ENCODE measurements at places on chromosomes 1 and 21.

DNA sequence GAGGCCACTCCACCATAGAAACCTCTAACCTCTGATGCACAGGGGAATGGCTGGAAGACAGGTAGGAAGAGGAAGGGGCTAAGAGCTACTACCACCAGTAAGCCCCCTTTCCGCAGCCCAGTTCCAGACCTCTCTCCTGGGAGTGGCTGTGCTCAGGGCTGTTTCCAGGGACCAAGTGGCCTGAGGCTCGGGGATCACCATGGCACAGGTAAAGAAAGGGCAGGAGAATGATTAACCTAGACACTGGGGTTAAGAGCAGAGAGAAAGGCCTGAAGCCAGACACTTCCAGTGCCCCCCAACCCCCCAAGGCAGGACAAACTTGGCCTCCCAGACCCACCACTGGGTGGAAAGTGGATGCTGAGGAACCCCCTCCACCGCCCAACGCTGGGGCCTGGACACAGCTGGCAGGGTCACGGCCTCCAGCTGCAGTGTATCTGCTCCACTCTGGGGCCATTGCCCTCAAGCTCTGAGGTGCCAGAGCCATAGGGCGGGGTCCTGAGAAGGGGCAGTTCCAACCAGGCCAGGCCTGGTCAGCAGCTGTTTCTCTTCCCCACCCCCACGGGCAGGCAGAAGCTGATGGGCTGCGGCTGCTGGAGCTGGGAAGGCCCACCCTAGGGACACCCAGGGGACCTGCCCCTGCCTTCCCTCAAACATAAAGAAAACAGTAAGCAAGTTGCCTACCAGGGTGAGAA lies 2.6 kb downstream of the TAGLN2 start:
- no peak for DNase-seq

GRCh38 chr21:41068496-41068895 lies 99.5 kb upstream of the BACE2 start:
- no peak for DNase-seq

DNA sequence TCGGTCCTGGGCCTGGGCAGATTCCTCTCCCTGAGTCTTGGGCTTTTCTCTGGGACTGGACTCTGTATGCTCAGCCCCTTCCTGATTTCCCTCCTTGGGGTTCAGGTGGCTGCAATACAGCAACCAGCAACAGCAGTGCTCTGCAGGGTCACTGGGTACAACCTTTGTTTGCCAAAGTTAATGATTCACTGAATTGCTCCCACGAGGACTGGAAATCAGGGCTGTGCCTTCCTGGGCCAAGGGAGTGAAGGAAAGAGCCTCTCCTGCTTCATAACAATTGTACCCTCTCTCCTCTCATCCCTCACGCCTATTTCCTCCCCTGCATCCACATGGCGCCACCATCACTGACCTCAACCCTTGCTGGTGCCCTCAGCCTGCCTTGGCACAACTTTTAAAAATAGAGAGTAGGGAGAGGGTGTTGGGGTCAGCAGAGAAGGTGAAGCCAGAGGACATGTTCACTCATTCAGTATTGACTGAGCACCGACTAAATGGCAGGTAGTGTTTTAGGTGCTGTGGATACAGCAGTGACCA lies 52.8 kb upstream of the GOLT1A start:
- no peak for DNase-seq

GRCh38 chr1:205350691-205351141 lies 6.0 kb downstream of the KLHDC8A start:
- DNase-seq = no peak

- no peak for DNase-seq
These were observed 8.7 kb upstream of the TNFRSF14 start for GRCh38 chr1:2547210-2548067.

- no peak for DNase-seq
These were observed 4.0 kb downstream of the H3-3A start for GRCh38 chr1:226066415-226067078.

GRCh38 chr1:111541721-111542120 lies 38.3 kb upstream of the ADORA3 start:
- no peak for DNase-seq

DNA sequence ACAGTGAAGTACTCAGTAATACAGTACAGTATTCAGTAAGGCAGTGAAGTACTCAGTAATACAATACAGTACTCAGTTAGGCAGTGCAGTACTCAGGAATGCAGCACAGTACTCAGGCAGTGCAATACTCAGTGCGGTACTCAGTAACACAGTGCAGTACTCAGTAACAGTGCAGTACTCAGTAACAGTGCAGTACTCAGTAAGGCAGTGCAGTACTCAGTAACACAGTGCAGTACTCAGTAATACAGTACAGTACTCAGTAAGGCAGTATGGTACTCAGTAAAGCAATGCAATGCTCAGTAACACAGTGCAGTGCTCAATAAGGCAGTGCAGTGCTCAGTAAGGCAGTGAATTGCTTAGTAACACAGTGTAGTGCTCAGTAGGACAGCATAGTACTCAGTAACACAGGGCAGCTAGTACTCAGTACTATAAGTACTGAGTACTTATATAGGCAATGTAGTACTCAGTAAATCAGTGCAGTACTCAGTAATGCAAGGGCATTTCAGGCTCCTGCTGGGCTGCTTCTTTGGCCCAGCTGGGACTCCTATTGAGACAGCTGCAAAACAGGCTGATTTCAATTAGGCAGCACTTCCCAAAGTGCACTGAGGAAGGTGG lies 411.3 kb downstream of the DISC1 start:
- DNase-seq = no peak

- no peak for DNase-seq
These were observed 4.9 kb upstream of the NPL start for GRCh38 chr1:182784556-182785171.

GRCh38 chr1:150513351-150513791 lies 2.2 kb upstream of the FALEC start:
- DNase-seq = no peak

DNA sequence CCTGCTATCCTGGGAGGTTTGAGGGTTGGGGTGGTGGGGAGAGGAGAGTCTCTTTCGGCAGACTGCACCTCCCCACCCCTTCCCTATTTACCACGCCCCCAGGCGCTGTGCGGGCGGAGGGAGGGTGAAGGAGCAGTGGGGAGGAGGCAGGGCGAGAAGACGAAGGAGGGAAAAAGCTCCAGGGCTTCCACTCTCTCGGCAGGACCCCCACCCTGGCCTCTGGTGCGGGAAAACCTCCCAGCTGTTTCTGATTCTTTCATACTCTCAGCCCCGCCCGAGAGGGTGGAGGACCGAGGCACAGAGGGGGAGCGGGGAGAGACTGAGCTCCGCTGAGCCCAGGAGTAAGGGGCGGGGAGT lies 866 bp upstream of the WNT2B start:
- DNase-seq = no peak

GRCh38 chr1:164836614-164837018 lies 277.6 kb downstream of the PBX1 start:
- no peak for DNase-seq

DNA sequence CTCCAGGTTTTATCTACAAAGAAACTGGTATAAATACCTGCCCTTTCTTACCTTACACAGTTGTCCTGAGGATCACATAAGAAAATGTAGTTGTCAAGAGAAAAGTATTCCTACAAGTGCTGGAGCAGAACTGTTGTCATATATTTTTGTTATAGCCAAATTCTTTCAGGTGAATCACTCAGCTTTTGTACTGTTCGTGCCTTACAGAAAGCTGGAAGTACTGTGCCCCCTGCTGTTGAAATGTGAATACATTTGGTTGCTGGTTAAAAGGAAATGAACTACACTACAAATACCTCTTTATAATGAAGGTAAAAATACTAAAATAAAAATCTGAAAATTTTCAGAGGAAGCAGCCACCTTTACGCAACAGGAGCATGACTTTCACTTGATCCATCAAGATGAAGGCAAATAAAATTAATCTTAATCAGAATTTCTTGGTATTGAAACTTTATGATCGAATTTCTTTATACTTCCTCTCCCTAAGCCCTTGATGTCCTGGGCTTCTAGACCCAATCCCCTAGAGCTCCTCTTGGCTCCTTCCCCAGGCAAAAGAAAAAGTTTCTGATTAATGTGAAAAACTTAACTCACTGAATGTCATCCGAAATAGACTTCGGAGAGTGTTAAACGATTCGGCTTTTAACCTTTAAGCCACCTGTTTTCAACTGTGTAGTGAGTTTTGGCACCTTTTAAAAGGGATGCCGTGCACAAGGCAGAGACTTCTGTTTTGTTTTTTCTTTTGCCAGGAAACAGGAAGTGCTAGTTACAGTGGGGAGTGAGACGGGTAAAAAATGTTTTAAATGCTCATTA lies 12.5 kb downstream of the CHML start:
- DNase-seq = no peak

DNA sequence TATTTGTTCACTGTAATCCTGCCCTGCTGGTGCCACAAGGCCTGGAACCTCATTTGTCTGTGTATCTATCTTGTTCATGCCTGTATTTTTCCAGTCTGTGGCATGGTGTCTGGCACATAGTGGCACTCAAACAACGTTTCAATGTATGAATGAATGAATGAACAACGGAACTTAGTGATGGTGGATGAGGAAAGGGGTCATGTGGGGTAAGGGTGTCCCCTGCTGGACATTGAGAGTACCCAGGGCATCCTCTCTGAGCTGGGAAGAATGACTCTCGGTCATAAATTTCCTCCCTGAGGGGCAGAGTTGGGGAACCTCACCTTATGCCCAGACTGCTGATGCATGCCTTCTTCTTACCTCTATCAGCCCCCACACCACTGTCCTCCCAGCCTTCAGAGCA lies 18.9 kb upstream of the ZNF683 start:
- no peak for DNase-seq

DNA sequence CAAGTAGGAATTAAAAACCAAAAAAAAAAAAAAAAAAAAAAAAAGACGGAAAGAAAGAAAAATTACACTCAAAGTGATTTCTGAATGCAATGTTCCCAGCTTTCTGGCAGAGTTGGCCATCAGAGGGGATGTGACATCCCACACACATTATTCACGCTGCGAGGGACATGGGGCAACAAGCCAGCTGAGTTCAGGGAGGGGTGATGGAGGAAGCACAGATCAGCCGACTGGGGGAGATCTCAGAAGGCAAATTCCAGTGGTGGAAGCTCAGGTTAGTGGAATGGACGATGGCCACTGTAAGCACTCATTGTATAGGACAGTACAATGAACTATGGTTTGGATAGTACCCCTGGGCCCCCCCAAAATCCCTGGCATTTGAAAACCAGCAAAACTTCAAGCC lies 311.9 kb downstream of the PCP4 start:
- no peak for DNase-seq

DNA sequence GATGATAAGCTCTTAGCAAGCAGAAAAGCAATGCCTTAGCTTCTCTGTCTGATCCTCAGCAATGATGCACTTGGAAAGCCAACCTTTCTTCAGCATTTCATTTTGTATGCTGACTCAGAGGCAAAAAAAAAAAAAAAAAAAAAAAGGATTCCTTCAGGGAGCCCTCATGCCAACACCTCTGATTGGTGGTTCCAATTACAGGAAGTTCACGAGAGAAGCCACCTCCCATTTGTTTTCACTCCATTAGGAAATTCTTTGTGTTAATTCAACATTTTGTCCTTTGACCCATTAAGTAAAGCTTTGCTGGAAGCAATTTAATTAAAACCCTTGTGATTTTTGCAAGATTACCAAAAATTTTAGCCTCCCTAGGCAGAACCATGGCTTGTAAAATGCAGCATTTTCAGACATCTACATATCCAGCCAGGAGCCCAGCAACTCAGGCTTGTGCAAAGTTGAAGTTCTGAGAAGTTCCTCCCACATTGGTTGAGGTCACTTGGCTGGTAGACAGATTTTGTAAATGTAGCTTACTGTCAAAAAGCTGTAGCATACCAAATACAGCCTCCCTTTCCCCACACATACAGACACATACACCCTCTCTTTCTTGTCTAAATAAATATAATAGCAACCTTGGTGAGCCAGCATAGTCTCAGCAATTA lies 27.1 kb upstream of the VTCN1 start:
- DNase-seq = no peak

GRCh38 chr1:227741166-227741870 lies 6.1 kb downstream of the SNAP47 start:
- no peak for DNase-seq

DNA sequence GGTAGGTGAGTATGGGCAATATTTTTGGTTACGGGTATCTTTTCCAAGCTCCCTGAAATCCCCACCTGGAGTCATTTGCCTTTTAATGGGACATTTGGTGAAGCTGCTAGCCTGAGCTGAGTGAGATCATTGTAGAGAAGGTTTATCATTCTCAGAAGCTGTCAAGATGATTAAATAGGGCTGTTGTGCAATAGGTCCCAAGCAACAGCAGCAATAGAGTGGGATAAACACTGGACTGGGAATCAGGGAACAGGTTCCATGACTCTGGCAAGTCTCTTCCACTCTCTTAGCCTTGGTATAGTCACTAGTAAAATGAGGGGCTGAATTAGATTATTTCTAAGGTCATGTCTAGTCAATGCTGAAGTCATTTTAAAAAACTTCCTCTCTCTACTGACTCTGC lies 30.3 kb upstream of the FAM78B start:
- no peak for DNase-seq

DNA sequence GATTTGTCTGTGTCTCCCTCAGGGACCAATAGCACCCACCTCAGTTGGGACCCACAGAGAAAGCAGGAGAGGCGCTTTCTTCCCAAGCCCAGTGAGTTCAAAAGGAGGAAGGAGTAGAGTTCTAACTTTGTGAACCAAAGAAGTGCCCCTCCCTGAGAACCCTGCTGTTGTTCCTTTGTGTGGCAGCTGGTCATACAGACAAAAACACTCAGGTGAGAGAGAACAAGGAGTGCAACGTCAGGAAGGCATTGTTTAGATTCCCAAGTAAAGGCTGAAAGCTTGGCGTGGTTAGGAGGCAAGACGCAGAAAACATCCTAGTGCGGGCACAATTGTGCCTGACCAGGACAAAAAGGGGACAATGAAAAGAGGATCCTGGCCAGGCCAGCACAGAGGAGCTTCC lies 654.6 kb downstream of the KIF26B start:
- no peak for DNase-seq

- DNase-seq = peak; percentile 29
These were observed 648 bp downstream of the FAM76A start for GRCh38 chr1:27726173-27727044.

GRCh38 chr1:31198600-31198999 lies 41.1 kb downstream of the NKAIN1 start:
- no peak for DNase-seq

DNA sequence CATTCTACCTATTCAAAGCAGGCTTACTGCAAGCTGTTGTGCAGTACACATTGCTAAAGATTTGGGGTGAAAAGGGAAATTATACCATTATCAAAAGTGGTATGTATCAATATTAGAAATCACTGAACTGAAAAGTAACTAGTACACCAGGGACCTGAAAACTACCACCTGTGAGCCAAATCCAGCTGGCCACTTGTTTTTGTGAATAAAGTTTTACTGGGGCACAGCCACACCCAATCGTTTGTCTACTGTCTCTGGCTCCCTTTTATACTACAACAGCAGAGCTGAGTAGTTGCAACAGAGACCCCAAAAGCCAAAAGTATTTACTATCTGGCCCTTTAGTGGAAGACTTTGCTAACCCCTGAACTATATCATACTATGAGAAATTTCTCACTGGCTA lies 13.8 kb upstream of the CR1L start:
- no peak for DNase-seq

GRCh38 chr1:165468726-165469249 lies 23.9 kb upstream of the RXRG start:
- DNase-seq = no peak

Data from stimulated activated CD8-positive, alpha-beta memory T cell treated with anti-CD3 and anti-CD28 coated beads, Interleukin-4, amount 100 ng/mL, for 24 hours (primary cell).